SK-N-SH treated with all-trans-retinoic acid at 6 μM for 48 hours (cell line): ENCODE measurements at places on chromosomes 5 and 9.
A peak's percentile ranks its signal among the peaks of the same experiment; 100 is the strongest.

- ATAC-seq, result no peak; the same call in 1 of the 3 replicates
These were observed 296.7 kb downstream of the ARL15 start for GRCh38 chr5:54013556-54014194.

DNA sequence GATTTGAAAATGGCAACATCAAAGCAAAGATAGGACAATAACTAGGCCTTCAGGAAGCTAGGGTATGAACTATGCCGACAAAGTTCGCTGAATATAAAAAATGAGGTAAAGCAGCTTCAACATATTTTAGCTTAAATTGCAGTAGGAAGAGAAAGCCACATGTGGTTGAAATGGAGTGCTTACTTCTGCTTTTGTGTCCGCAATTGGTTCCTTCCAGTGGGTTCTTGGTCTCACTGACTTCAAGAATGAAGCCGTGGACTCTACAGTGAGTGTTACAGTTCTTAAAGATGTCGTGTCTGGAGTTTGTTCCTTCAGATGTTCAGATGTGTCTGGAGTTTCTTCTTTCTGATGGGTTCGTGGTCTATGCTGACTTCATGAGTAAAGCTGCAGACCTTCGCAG, 95.2 kb downstream of the APTX start:
- no peak for ATAC-seq

GRCh38 chr9:27078685-27079084, 30.3 kb upstream of the TEK start:
- ATAC-seq, result no peak

- ATAC-seq, result peak; percentile 95
These were observed 389.2 kb downstream of the MAT2B start for GRCh38 chr5:163894645-163895044.

- no peak for ATAC-seq
These were observed 39.9 kb upstream of the HAPLN1 start for GRCh38 chr5:83760579-83760978.

DNA sequence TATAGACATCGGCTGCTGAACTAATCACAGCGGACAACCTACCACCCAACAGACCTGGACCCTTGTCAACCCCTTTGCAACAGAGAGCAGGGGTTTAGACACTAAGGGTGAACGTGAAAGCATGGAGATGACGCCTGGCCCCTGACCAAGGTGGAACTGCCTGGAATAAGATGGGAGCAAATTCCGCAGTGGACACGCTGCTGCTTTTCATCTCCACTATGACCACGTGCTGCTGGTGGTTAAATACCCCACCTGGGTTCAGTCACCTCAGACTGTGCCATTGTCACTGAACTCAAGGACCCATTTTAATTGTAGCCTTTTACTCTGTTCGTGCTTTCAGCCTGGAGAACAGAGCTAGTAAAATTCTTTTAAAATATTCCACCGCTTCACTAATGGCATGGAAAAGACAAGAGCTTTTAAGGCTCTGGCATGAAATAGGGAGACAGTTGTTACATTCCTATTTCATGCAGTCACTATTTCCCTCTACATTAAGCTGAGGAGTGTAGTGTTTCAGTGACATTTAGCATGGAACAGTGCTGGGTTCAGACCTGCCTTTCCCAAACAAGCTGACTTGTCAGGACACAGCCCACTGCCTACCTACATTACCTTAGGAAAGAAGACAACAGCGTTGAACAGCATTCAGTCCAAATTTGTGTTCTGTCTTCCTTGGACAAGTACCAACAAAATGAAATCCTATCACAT, 96.8 kb downstream of the ANKRD18B start:
- ATAC-seq, result peak; percentile 90

GRCh38 chr5:75538211-75538610, 26.5 kb downstream of the POLK start:
- no peak for ATAC-seq

DNA sequence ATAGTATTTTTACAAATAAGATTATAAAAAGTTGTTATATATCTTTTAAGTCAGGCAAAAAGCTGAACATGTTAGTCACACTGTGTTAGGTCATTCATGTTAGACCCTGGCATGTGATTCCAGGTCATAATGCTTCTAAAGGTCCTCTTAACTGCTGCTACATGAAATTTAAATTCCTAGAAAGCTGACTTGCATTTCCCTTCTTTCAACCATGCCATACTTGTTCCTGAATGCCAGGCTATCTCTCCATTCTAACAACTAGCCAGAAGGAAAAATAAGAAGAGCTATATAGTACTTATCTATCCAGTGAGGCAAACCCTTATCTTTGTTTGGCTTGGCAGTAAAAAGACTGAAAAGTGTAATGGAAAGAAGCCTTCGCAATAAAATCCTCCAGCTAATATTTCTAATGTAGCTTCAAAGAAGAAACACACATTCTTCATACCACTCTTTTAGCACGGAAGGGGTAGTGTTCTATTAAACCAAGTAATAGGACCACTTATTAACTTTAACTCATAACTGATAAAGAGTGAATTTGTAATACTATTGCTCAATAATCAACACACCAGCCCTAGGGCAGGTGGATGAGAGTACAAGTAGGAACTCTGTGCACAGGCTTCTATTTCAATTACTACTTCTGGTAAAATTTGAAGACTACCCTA, 310.2 kb downstream of the PDE4D start:
- ATAC-seq, result no peak

DNA sequence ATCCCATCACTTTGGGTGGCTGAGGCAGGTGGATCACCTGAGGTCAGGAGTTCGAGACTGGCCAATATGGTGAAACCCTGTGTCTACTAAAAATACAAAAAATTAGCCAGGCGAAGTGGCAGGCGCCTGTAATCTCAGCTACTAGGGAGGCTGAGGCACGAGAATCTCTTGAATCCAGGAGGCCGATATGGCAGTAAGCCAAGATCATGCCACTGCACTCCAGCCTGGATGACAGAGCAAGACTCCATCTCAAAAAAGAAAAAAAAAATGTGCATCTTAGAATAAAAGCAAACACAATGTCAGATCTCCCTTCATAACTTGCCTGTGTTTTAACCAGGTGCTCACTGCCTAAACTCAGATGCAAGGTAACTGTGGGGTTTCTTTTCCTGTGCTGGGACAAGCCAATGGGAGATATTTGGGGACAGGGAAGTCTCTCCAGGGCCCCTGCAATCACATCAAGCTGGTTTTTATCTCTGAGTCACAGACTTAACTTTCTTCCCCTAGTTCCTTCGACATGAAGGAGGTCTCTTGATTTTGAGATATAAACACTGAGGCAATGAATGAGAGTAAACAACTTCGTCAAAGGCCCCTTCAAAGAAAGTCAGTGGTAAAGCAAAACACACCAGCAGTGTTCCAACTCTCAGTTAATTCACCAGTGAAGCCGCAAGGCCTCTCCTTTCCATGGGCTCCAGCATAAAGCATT, 99.1 kb downstream of the SNX18 start:
- no peak for ATAC-seq

DNA sequence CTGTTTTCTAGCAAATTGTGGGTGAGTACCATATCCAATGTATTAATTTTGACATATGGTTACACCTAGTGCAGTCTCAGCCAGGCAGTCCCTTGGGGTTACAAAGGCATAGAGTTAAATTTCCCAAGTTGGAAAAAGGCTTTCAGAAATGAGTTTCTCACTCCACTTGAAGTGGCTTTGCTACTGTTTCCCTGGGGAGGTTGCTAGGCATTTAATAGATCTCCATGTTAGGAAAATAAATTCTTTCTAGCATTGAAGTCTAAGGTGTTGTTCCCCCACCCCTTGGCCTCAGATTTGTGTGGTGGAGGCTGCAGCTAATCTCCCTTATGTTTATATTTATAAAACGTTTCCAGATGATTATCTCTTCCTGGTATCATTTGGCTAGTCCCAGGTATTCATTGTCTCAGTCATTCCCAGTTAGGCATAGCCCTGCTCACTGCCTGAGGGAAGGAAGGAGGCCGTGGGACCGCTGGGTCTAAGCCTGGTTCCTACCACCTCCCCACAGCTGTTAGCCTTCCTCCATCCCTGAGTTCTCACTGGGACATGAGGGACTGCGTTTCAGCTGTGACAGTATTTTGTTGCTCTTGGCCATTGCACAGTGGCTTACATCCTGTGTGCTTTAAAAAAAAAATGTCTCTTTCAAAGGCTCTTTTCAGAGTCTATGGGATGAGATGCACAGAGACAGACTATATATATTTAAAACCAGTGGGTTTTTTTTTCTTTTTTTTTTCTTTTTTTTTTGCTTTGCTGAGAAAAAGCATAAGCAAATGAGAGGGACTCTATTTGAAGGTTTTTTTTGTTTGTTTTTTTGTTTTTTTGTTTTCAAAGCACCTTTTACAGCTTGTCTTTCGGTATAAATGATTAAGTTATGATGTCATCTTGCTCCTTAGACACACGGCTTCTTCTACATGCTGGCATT, 121.5 kb downstream of the MAST4 start:
- ATAC-seq, result no peak

- ATAC-seq, result no peak
These were observed 816.2 kb upstream of the GRAMD2B start for GRCh38 chr5:125607018-125607417.
